ENCODE measurements at places on chromosomes 7 and 10.

GRCh38 chr10:125102246-125102645, 58.1 kb downstream of the CTBP2 start:
- no peak for DNase-seq

GRCh38 chr10:32147730-32148129, 91.5 kb upstream of the KIF5B start:
- DNase-seq = no peak

DNA sequence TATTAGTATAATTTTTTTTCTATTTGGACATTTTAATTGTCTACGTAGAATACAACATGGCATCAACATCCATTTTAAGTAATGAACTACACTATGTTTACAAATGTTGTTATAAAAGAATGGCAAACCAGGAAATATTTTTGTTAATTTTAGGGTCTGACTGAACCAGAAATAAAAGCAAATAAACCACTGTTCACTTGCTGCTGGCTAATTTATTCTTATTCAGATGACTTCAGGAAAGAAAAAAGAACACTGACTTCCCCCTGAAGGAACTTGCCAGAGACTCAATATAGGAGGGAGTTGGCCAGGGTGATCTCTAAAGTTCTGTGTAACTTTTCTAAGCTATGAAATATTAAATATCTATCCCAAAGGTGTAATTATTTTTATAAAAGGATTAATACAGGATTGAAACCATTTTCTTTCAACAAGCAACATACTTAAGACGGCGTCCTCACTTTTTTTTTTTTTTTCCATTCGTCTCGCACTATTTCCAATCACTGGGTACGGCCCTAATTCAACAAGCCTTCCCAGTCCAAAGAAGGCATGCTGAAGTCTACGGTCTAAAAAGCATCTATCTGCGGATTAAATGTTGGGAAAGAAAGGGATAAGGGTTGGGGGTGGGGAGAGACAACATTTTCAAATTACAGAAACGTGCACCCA, 1.2 kb downstream of the USP6NL start:
- DNase-seq = no peak

DNA sequence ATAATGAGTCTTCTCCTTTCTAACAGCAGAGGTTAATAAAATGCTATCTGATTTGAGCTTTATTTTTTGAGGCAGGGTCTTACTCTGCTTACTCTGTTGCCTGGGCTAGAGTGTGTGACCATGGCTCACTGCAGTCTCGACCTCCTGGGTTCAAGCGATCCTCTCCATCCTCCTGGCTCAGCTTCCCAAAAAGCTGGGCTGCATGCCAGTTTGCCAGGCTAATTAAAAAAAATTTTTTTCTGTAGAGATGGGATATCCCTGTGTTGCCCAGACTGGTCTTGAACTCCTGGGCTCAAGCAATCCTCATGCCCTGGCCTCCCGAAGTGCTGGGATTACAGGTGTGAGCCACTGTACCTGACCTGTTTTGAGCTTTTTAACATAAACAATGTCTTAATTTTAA, 56.7 kb downstream of the SCD start:
- no peak for DNase-seq

DNA sequence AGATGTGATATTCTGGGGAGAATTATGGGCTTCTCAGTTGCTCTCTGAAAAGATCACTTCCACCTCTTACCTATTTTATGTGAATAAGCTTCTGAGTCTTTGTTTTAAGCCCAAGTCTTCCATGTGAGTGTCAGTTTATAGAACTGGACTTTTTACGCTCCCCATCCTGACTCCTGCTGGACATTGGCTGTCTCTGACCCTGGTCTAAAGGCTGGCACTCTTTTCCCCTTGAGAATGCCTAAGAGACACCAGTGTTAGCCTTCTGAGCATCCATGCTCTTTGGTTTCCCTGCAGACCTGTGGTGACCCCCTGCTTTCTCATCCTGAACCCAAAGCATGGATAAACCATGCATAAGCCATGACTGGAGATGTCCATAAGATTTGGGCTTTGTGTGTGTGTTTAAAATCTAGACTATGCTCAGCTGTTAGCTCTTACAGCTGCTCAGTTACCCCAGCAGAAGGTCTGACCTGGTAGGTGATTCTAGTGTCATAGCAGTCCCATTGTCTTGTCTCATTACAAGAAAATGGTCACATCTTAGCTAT, 148.6 kb upstream of the IMMP2L start:
- no peak for DNase-seq

DNA sequence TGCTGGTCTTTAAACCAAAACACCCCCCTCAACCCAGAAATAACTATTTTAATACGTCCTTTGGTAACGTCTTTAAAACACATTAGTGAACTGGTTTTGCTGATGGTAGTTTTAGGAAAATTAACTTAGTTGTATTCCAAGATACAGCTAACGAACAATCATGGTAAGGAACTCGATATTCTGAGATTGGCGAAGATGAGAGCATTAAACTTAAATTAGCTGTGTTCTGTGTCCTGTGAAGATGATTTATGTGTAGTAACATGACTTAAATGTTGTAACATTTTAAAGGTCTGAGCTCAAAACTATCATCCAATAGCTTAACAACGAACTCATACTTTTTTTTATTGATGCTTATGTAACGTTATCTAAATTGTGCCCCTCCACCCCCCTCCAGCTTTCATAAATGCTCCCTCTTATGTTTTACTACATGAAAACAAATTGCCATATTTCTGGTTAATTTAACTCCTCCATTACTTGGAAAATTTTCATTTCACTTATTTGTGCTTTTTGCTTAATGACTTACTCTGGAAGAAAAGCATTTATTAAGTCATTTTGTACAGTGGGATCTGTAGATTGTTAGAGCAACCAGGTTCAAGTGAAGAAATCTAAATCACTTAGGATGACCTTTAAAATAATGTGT, 1.7 kb downstream of the SDK1 start:
- no peak for DNase-seq

- DNase-seq = no peak
Measured at GRCh38 chr10:60525716-60526585, 136.3 kb upstream of the ANK3 start.

GRCh38 chr10:4851176-4851575, 25.2 kb downstream of the AKR1E2 start:
- DNase-seq = no peak

DNA sequence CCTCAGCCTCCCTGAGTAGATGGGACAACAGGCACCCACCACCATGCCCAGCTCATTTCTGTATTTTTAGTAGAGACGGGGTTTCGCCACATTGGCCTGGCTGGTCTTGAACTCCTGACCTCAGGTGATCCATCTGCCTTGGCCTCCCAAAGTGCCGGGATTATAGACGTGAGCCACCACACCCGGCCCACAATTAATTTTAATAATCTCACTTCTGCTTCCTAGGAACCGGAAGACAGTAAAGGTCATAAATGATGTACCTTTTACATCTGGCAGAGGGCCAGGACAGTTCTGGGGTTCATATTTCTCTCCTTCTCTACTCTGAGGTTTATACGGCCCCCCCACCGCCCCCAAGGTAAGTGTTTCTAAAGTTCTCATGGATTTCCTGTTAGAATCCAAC, 31.2 kb upstream of the AOAH start:
- no peak for DNase-seq

DNA sequence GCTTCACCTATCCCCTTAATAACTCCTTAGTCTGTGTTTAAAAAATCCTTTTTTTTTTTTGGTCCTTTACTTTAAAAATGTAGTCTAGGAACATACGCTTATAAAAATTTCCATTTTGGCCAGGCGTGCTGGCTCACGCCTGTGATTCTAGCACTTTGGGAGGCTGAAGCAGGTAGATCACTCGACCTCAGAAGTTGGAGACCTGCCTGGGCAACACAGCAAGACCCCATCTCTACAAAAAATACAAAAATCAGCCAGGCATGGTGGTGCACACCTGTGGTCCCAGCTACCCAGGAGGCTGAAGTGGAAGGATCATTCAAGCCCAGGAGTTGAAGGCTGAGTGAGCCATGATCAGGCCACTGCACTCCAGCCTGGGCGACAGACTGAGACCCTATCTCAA, 14.8 kb downstream of the KAZALD1 start:
- DNase-seq = no peak

Measured in neural crest cell (in vitro differentiated cells).